ENCODE measurements at places on chromosomes 7 and 10.

GRCh38 chr7:128845475-128845874 lies 15.3 kb downstream of the FLNC start:
- DNase-seq: no peak

DNA sequence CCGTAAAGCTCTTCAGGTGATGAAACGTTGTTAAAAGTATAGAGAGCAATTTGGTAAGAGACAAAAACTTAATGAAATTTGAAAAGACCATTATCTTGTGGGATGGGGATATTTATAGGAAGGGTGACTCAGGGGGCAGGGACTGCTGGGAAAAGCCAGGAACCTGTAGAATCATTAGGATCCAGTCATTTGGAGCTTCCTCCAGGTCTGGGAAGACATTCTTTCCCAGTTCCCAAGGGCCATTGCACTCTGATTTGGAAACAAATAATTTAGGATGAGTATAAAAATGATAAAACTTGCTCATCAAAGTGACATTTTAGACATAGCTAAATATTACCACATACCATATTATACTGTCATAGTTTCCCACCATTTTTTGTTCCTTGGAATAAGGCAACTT lies 143.9 kb downstream of the PFKFB3 start:
- DNase-seq: no peak

- DNase-seq: no peak
Measured at GRCh38 chr7:121510858-121511482, 114.9 kb upstream of the FAM3C start.

- no peak for DNase-seq
Measured at GRCh38 chr10:25865267-25865666, 68.8 kb upstream of the MYO3A start.

DNA sequence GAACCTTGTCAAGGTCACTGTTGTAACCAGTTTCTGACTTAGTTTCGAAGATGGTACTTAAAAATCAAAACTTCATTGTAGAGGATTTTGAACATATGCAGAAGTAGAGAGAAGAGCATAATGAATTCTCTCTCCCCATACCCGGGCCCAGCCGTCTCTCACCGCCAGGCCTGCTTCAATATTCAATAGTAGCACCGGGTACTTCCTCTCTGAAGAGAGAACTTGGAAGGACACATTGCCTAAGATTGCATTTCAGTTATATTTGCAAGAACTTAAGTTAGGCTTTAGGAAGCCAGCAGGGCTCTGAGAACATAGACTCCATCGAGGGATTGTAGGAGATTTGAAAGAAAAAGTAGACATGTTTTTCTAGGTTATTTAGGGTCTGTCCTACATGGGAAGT lies 19.1 kb downstream of the LMTK2 start:
- no peak for DNase-seq

DNA sequence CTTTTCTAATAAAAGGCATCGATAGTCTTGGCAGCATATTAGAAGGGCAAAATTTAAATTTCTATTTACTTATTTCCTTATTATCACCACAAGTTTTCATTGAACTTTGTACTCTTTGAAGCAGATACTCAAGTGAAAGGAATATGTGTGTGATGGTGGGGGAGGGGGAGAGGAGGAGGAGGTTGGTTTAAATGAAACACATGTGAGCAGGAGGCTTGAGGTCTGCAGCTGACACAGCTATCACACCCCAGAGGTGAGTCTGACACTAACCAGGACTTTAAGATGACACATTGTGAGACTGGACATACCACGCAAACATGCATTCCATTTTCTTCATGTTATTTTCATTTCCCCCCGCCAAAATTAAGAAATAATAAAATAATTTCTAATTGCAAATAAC lies 63.3 kb downstream of the CTTNBP2 start:
- DNase-seq: no peak

GRCh38 chr7:87344446-87344845 lies 1.0 kb upstream of the CROT start:
- no peak for DNase-seq

DNA sequence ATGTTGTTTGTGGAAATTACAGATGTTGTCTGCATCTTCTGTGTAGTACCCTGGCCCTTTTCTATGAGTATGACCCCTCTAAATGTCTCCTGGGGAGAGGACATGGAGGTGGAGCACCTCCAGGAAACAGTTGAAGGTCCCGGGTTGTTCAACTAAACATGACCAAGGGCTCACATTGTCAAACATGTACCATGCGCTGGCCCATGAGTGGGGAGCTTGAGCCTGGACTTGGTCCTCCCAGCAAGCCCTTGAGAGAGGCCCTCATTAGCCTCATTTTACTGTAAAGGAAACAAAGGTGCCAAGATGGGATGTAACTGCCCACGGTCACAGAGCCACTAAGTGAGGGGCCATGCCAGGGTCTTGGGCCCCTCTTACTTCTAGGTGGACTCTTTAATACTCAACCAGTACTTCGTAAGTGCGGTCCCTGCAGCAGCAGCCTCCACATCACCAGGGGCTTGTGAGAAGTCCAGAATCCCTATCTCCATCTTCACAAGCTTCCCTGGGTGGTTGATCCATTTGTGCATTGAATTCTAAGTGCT lies 31.2 kb downstream of the C10orf71 start:
- no peak for DNase-seq

GRCh38 chr7:139842401-139843210 lies 13.5 kb downstream of the TBXAS1 start:
- DNase-seq: no peak

- peak; percentile 74 for DNase-seq
Measured at GRCh38 chr10:79981450-79982361, 32.8 kb upstream of the SFTPD start.

DNA sequence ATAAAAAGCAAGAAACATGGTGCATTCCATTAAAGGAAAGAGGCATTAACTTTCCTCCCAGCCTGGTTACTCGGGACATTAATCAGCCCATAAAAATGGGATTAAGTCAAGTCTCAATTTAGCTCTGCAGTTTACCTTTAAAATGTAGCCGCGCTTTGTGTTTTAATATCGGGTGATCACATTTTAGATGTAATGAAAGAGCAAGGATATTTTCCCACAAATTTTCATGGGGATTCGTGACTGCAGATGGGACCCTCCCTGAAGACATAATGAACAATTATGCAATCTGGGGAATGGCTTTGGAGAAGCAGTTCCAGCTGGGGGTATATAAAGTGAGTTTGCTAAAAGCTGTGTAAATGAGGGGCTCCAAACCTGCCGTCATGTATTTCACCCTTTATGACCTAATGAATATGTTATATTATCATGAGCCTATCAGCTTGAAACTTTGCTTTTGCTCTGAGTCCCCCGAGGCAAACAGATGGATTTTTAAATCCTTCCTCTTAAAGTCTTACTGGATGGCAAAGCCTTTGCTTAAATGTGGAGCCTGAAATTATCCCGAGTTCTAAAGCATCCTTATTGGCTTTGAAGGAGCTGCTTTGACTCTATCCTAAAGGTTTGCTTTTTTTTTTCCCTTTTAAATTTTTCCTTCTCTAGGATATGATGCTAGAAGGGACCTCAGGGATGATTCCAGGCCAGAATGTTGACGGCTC lies 31.8 kb downstream of the BAMBI start:
- DNase-seq: no peak

DNA sequence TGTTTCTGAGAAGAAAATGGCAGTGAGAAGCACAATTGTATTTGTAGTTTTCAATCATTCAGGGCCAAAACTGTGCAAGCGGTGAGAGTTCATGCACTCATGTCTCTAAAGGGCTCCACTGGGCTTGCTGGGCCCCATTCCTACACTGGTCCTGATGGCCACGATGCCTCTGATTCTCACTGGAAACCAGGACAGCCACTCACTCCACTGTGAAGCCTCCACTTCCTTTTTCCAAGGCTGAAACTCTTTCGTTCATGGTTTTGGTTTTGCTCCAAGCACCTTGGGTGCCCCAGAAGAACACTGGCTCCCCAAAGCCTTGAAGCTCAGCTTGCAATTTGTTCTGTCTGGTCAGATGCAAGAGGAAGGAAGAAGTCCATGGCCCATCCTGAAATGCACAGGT lies 390.0 kb upstream of the MKI67 start:
- no peak for DNase-seq

DNA sequence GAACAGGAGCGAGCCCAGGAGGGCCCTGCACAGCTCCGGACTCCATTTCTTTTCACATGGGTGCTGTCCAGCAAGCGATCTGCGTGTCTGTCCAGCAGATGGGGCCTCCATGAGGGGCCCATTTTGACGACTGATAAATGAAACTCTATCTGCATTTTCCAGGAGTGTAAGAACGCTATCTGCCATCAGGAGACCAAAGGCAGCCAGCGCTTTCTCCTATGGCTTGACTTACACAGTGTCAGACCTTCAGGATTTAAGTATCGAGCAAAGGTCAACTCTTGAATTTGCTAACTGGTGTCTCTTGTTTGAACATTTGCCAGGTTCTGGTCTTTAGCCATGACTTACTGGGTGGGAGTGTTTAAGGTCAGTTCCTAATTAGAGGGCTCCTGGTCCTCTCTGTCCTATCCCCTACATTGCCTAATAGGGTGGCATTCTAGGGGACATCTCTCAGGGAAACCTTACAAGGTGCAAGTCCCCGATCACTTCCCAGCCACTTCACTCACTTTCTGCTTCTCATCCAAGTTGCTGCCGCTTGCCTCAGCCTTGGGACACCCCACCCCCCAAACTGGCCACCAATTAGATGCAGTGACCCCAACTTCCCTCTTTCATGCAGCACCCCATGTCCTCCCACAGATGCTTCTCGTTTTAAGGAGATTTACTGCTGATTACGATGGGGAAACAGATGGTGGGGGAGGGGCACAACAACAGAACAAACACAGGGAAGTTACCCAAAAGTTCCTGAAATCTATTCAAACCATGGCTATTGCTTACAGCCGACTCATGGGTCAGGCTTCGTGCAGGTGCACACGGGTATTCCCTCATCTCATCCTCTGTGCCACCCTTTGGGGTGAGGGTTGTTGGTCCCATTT lies 20.0 kb downstream of the VSIR start:
- no peak for DNase-seq

- DNase-seq: no peak
Measured at GRCh38 chr10:109456566-109457301, 466.6 kb downstream of the XPNPEP1 start.

GRCh38 chr7:109955986-109956385 lies 1134.9 kb upstream of the LRRN3 start:
- no peak for DNase-seq

GRCh38 chr7:130486114-130486953 lies 5.6 kb upstream of the MEST start:
- no peak for DNase-seq

GRCh38 chr10:71729161-71729636 lies 9.6 kb upstream of the C10orf105 start:
- DNase-seq: no peak

GRCh38 chr10:49667991-49668390 lies 11.5 kb upstream of the C10orf53 start:
- DNase-seq: no peak

GRCh38 chr10:113983552-113983951 lies 60.1 kb upstream of the ADRB1 start:
- DNase-seq: no peak

- no peak for DNase-seq
Measured at GRCh38 chr10:22997096-22997495, 69.2 kb downstream of the ARMC3 start.

GRCh38 chr7:18521945-18522566 lies 26.5 kb downstream of the HDAC9 start:
- DNase-seq: no peak

DNA sequence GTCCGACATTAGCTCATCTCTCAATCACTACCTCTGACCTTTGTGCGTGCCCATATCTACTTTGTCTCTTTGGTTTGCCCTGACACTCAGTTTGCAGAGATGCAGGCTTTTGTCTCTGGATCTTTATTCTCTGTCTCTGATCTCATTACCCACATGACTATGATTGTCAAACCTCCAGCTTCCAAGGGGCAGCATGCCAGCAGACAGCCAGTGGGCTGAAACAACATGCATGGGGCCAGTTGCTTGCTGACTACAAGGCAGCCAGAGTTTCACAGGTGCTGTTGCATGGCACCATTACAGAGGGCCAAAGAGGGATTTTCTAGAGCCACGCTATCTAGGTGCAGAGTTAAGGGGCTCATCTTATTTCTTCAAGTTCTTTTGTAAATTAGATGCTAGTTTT lies 146.2 kb downstream of the SPAG6 start:
- no peak for DNase-seq

GRCh38 chr10:113979409-113979808 lies 64.3 kb upstream of the ADRB1 start:
- no peak for DNase-seq

DNA sequence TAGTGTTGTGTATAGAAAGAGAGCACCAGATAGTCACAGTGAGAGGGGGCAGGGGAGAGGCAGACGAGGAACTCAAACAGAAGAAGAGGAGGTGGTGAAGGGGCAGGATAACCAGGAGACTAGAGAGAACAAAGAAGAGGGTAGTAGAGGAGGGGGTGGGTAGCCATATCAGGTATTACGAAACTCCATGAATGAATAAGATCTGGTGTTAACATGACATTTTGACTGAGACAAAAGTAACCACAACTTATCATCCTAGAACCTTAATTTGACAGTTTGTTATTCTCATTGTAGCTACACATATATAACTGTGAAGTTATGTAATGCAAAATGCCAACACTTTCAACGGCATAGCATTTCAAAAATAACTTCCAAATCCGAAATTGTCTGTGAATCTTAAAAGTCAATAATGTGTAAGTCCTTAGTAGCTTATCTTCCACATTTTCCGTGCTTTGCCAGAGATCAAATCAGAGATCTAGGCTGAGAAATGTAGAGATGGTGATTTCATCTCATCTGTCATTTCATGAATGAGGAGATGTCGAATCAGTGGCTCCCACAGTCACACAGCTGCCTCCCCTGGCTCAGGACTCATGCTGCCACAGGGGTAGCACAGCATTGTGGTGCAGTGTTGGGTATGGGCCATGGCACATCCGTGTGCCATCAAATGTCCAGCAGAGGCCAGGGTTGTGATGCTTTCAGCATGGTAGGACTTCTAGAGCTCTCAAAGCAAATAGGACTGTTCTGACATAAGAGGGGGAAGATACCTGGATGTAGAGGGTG lies 202.1 kb downstream of the HECW1 start:
- DNase-seq: no peak

DNA sequence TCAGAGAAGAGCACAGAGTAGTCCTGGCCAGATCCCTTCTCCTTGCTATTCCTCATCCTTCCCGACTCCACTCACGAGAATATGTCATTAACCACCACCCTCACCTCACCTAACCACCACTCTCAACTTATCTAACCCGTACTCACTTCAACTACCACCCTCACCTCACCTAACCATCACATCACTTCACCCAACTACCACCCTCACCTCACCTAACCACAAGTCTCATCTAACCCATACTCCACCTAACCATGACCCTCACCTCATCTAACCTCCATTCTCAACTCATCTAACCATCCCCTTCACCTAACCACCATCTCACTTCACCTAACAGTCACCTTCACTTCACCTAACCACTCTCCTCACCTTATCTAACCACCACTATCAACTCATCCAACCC lies 85.0 kb downstream of the VIPR2 start:
- DNase-seq: no peak

DNA sequence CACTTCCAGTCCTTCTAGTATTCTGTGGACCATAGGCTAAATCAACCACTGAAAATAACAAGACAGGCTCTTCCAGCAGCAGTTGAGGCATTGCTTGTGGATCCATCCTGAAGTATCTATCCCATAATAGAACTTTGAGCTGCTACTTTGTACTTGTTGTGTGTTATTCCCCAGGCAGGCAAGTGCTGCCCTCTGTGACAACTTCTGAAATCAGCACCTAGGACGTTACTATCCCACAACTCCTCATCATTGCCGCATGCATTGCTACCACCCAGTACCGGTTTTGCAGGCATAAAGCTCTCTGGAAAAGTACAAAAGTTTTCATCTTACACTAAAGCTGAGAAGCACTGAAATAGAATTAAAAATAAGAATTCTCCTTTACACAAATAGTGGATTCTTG lies 145.3 kb downstream of the HTR7 start:
- DNase-seq: no peak
